D721Med (cell line): ENCODE measurements at places on chromosomes 5 and 9.

DNA sequence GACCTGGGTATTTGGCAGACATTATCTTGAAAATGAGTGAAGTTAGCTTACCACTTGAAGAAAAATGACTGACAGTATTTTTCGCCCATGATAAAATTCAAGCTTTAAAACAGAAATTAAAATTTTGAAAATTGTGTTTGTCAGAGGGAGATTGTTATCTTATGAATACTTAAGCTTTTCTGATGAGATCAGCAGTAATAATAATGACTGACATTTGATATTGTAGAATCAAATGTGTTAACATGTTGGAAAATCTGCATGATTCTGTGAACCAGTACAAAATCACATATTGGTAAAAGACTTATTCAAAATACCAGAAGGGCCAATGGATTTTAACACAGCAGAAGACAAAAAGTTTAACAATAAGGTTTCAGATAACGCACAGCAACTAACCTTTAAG lies 94.0 kb downstream of the MSX2 start:
- DNase-seq, result no peak

- no peak for DNase-seq
Observed at GRCh38 chr5:228886-229285, 10.8 kb downstream of the SDHA start.

DNA sequence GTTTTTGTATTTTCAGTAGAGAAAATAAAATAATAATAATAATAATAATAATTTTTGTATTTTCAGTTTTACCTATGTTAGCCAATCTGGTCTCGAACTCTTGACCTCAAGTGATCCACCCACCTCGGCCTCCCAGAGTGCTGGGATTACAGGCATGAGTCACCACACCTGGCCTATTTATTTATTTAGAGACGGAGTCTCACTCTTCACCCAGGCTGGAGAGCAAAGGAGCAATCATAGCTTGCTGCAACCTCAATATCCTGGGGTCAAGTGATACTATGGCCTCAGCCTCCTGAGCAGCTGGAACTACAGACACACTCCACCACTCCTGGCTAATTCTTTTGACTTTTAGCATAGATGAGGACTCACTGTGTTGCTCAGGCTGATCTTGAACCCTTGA lies 167.5 kb downstream of the TLE1 start:
- DNase-seq, result no peak

DNA sequence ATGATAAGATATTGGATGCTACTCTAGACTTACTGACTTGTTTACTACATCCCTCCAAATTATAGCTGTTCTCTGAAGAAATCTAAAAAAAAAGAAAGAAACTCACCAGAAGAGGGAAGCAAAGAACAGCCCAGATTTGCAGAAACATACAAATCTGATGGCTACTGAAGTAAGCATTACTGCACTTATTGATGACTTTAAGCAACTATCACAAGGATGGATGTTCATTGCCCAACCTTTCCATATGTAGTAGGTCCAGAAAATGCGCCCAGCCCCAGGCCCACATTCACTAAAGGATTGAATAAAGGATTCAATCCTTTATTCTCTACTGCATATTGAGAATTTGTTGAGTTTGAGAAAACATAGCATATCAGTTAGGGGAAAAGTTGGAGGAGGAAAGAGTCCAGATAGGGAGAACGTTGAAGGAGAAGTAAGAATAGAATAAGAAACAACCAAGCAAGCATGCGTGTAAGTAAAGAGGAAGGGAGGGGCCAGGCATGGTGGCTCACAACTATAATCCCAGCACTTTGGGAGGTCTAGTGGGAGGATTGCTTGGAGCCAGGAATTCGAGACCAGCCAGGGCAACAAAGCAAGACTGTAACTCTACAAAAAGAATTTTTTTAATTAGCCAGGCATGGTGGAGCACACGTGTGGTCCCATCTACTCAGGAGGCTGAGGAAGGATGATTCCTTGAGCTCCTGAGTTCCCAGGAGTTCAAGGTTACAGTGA lies 33.8 kb upstream of the DTWD2 start:
- no peak for DNase-seq

GRCh38 chr9:82216435-82216834 lies 227.9 kb downstream of the SPATA31D1 start:
- no peak for DNase-seq

- DNase-seq, result no peak
Observed at GRCh38 chr5:180595381-180596114, 4.2 kb upstream of the SCGB3A1 start.

GRCh38 chr5:2105141-2105540 lies 222.4 kb upstream of the IRX4 start:
- DNase-seq, result no peak
